ENCODE measurements at places on chromosomes 1 and 21.

DNA sequence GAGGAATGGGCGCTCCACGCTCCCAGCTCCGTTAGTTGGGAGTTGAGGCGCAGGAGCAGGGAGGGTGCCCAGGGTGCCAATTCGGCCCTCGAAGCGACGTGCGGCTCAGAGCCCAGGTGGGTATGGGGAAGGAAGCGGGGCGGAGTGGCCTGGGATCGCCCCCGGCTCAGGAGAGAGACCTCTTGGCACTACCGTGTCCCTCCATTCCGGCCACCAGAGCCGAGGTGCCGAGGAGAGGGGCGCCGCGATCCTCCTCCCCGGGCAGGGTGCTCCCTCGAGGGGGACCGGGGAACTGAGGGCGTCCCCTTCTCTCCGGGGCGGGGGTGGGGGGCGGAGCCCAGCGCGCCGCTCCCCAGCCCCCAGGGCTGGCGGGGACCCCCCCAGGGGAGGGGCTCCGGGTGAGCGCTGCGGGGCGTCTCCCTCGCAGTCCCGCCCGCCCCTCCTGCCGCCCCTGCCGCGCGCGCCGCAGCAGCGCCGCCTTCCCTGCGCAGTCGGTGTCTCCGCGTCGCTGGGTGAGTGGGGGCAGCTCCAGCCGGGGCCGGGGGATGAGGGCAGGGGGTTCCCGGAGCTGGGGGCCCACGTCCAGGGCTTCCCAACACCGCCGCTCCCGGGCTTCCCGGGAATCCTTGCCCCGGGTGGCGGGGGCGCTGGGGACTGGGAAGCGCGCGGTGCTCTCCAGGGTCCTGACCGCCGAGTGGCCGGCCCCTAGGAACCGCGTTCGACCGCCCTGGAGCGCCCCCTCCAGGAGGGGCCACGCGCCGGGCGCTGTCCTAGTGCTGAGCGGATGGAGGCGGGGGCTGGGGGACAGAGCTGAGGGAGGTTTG, at the start of gene HPCA:
Gene HPCA, plus strand, starts transcription at position 488 of the 824 bp plus-strand sequence. CDS start 2,408 bp downstream, outside the sequence.
- peaks cover 9% of the 10 kb centered on the region for H3K4me1 ChIP-seq
- no peak for DNase-seq
- H3K36me3 ChIP-seq = no peaks in the 10 kb centered on the region
- no peak within 1 kb of the TSS for H3K4me3 ChIP-seq
- no peak within 1 kb of the TSS for H3K27ac ChIP-seq

DNA sequence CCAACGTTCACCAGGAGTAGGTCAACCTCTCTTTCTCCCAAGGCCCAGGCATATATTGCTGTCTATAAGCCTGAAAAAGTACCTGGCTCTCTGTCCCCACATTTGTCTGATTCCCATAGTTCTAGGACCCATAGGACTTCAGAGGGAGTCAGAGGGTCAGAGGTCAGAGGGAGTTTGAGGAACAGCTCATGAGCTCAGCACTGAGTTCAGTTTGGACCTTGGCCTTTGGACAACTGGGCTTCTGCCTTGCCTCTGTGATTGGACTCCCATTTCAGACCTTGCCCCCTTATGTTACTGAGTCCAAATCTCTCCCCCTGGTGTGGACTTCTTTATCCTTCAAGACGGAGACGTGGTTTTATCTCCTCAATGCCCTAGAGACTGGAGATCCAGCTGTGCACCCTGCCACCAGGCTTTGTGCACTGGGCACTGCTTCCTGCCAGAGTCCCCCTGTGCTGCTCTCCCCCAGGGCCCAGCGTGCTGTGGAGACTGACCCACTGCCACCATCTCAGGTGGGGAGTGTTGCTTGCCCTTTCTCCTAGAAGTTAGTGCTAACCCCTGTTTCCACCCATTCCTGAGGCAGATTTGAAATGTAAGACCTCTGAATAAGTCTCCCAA, 3.2 kb downstream of the CTSE start:
- no peaks in the 10 kb centered on the region for H3K4me1 ChIP-seq
- H3K4me3 ChIP-seq = no peak overlapping the region
- H3K36me3 ChIP-seq = no peaks in the 10 kb centered on the region
- DNase-seq = no peak

DNA sequence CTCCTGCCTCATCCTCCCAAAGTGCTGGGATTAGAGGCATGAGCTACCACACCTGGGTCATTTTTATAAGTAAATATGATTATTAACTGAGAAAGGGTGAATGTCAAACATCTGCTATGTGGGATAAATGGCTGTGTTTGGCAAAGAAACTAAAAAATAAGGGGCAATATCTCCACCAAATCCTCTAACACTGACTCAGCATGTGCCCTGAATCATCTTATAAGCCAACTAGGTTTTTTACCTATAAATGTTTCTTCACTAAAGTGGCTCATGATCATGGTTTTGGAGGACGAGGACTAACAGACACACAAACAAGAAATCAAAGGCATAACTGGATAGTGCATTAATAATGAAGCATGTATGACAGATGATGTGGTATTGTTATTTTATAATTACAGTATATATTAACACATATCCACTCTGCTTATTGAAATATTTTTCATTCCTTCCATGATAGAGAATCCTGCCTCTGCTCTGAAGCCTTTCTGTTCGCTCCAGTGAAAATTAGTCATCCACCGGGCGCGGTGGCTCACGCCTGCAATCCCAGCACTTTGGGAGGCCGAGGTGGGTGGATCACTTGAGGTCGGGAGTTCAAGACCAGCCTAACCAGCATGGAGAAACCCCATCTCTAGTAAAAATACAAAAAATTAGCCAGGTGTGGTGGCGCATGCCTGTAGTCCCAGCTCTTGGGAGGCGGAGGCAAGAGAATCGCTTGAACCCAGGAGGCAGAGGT, 11.7 kb upstream of the ARHGAP29 start:
- H3K27me3 ChIP-seq = peaks cover 33% of the 10 kb centered on the region
- no peaks in the 10 kb centered on the region for H3K36me3 ChIP-seq
- no peak for DNase-seq
- no peak overlapping the region for H3K27ac ChIP-seq
- peaks cover 6% of the 10 kb centered on the region for H3K4me1 ChIP-seq

DNA sequence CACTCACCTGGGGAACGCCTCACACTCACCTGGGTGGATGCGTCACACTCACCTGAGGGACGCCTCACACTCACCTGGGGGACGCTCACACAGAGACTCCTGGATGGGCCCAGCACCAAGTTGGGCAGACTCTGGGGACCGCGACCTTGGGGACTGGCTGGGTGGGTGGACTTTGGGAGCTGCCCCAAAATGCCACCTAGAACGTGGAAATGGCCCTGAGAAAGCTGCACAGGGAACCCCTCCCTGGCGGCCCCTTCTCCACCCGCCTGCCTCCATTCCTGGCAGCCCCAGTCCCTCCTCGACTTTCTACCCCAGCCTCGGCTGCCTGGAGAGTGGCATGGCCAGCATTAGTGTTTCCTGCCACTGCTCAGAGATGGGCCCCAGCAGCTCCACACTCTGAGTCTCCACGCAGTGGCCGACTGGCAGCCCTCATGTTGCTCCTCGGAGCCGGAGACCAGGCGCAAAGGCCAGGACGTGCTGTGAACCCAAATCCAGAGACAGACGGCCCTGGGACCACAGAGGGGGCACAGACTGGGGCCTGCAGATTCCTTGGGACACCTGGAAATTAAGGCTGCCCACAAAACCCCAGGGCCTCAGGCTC, 46.5 kb upstream of the ACTRT2 start:
- peaks cover 43% of the 10 kb centered on the region for H3K27me3 ChIP-seq
- H3K4me3 ChIP-seq = no peak overlapping the region
- H3K27ac ChIP-seq = no peak overlapping the region
- DNase-seq = no peak
- no peaks in the 10 kb centered on the region for H3K4me1 ChIP-seq

- peak overlapping the region; percentile 71 for H3K4me3 ChIP-seq
- H3K27me3 ChIP-seq = no peaks in the 10 kb centered on the region
- peaks cover 7% of the 10 kb centered on the region for H3K4me1 ChIP-seq
- no peak overlapping the region for H3K27ac ChIP-seq
- no peaks in the 10 kb centered on the region for H3K36me3 ChIP-seq
These were observed 563 bp downstream of the QSOX1 start for GRCh38 chr1:180155182-180155682.

Measured in T-cell (primary cell).